ENCODE measurements at places on chromosomes 3 and 15.

GRCh38 chr3:45020534-45020933 is 5.6 kb upstream of the CLEC3B start:
- DNase-seq = no peak

GRCh38 chr3:9955611-9956352 is 3.6 kb upstream of the PRRT3 start:
- no peak for DNase-seq

DNA sequence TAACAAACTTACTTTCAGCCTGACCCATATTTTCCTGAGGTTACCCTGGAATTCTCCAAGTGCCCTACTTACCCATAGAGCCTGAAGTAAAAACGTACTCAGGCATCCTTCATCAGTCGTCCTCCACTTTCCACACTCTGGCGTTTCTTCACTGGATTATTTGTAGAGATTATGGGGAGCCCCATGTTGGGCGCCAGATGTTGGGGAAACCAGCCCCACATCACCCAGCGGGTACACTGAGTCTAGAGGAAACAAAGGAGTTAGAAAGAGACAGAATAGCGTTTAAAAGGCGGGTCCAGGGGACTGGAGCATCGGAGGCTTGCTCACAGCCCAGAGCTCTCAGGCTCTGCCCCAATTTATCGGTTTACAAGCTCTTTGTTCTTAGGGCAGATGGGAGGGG is 9.7 kb upstream of the SLC28A2 start:
- DNase-seq = peak; percentile 27

DNA sequence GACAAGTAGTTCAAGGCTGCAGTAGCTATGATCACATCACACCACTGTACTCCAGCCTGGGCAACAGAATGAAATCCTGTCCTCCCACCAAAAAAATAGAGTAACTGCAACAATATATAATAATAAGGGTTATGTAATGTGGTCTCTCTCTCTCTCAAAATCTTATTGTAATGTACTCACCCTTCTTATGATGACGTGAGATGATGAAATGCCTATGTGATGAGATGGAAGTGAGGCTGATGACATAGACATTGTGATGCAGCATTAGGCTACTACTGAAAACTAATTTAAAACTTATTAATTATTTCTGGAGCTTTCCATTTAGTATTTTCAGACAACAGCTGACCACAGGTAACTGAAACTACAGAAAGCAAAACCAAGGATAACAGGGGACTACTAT is 27.4 kb downstream of the TASOR start:
- no peak for DNase-seq

DNA sequence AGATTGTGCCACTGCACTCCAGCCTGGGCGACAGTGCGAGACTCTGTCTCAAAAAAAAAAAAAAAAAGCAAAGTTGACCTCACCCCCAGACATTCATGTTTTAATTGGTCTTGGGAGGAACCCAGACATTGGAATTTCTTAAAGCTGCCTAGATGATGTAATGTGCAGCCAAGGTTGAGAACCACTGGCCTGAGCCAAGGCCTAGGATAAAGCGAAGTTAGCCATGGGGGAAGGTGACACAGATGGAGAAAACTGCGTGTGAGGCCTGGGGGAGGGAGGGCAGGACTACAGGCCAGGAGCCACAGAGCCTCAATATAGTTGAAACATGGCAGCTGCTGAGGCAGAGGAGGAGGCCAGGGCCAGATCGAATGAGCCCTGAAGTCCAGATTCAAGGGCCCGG is 21.0 kb downstream of the GLB1 start:
- DNase-seq = no peak

GRCh38 chr15:27928386-27928785 is 170.7 kb downstream of the OCA2 start:
- DNase-seq = no peak

- no peak for DNase-seq
Observed at GRCh38 chr3:177624528-177625495, 427.5 kb upstream of the TBL1XR1 start.

DNA sequence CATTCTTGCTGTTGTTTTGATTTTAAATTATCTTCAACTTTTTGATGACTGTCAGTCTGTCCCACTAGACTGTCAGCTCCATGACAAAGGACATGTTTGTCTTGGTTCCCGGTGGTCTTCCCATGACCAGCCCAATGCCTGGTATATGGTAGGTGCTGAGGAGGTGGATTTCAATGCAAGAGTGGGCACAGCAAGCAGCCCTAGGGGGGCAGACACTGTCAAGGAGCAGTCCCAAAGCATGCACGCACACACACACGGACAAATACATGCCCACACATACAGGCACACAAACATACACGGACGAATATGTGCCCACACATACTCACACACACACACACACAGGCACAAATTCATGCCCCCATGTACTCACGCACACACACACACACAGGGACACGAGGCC is 12.0 kb downstream of the KLF15 start:
- no peak for DNase-seq

DNA sequence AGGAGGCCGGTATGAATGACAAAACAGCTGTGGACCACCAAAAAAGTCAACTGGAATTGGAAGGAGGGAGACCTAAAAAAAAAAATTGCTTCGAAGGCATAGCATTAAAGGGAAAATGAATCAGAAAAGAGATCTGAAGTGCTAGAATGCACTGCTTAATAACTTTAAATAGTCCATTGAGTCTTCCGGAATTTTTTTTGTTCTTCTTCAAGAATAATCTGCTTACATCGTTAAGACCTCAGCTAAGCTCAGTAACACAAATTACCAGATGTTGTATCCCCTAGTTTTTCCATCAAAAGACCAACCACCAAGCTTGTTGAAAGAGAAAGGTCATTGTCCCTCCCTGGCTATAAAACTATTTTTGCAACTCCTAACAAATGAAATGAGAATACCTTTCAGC is 560.5 kb downstream of the NR2F2 start:
- DNase-seq = no peak

GRCh38 chr3:8760091-8760490 is 9.3 kb downstream of the OXTR start:
- no peak for DNase-seq

GRCh38 chr3:64454179-64454578 is 228.9 kb upstream of the PRICKLE2 start:
- no peak for DNase-seq

- DNase-seq = no peak
Observed at GRCh38 chr15:70358871-70359647, 261.3 kb upstream of the TLE3 start.

GRCh38 chr3:15113471-15113870 is 14.5 kb upstream of the RBSN start:
- DNase-seq = no peak

DNA sequence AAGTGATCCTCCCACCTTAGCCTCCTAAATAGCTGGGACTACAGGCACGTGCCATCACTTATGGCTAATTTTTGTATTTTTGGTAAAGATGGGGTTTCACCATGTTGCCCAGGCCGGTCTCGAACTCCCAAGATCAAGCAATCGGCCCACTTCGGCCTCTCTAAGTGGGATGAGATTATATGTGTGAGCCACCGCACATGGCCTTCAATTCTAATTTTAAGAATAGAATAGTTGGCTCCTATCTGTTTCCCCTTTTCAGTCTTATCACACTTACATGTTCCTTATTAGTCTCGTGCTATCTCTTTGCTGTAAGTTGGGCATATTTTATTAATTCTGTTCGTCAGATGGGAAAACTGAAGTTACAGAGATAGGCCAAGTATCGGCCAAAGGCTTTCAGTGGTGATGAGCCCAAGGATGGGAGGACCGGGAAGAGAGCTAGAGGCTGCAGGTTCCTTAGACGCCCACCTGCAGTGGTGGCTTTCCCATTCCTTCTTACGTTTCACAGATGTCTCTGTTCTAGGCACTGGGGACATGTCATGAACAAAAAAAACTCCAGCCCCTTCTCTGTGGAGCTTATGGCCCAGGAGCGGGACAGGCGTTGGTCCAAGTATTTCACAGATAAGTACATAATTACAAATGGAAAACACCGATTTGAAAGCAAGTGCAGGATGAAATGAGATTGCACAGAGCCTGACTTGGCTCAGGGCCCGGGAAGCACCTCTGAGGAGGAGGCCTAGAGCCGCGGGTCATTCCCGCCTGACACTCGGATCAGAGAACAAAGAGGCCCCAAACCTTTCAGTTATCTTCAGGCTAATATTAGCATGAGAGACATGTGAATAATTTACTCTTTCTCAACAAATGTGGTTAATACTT is 91.1 kb upstream of the KLF13 start:
- no peak for DNase-seq

GRCh38 chr3:154034797-154035330 is 86.3 kb upstream of the ARHGEF26 start:
- no peak for DNase-seq

GRCh38 chr3:151428386-151428785 is 32.5 kb downstream of the IGSF10 start:
- no peak for DNase-seq

GRCh38 chr3:123279121-123279520 is 77.4 kb downstream of the SEC22A start:
- DNase-seq = no peak

DNA sequence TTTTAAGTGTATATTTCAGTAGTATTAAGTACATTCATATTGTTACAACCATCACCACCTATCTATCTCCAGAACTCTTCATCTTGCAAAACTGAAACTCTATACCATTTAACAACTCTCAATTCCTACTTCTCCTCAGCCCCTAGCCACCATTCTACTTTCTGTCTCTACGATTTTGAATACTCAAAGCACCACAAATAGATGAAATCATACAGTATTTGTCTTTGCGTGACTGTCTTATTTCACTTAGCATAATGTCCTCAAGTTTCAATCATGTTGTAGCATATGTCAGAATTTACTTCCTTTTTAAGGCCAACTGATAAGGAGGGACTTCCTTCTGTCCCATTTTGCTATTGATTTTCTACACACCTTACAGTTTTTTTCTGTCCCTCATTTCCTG is 593.3 kb downstream of the FHIT start:
- no peak for DNase-seq

DNA sequence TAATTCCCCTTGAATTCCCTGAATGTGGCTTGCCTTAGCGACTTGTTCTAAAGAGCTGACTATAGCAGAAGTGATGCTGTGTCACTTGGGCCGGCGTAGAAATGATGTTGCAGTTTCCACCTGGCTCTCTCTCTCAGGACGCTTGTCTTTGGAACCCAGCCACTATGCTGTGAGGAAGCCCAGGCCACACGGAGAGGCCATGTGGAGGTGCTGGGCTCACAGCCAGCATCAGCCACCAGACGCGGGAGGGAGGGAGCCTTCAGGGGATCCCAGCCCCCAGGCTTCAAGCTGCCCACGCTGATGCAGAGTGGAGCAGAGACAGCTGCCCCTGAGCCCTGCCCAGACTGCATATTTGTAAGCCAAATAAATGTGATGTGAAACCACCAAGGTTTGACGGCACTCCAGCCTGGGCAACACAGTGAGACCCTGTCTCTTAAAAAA is 18.6 kb downstream of the RNU5B-1 start:
- peak; percentile 70 for DNase-seq

DNA sequence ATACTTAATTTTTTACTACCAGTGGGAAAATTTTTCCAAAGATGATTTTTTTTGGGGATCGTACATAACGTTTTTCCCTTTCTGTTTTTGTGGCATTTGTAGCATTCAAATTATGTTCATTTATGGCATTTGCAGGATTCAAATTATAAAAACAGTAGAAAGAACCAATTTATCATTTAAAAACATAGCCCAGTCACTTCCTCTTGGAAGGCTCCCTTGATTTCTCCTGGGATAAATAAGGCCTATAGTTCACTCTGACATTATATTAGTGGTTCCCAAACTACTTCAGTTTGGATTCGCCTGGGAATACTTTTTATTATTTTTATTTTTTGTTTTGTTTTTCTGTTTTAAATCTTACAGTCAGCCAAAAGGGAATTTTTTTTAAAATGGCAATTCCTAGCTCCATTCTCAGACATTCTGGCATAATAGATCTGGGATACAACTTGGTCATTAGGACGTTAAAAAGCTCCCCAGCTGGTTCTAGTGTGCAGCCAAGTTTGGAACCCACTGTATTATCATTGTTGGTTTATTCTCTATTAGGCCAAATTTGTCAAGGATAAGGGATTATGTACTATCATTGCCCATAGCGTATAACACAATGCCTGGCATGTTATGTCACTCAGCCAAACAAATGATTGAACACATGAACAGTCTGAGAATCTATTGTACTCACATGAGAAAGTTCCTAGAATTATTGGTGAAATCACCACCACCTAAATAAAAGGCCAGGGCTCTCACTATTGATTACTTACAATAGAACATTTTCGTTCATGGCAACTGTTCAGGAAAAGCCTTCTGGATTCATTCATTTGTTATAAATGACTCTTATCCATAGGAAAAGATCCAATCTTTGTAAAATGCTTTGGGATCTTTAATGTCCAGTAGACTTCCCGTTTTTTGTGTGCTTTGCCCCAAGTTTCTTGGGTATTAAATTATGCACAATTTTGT is 28.9 kb downstream of the RARB start:
- DNase-seq = no peak

- DNase-seq = no peak
Observed at GRCh38 chr3:132382688-132383194, 34.6 kb upstream of the DNAJC13 start.

GRCh38 chr3:52763466-52763865 is 7.3 kb downstream of the NEK4 start:
- no peak for DNase-seq

DNA sequence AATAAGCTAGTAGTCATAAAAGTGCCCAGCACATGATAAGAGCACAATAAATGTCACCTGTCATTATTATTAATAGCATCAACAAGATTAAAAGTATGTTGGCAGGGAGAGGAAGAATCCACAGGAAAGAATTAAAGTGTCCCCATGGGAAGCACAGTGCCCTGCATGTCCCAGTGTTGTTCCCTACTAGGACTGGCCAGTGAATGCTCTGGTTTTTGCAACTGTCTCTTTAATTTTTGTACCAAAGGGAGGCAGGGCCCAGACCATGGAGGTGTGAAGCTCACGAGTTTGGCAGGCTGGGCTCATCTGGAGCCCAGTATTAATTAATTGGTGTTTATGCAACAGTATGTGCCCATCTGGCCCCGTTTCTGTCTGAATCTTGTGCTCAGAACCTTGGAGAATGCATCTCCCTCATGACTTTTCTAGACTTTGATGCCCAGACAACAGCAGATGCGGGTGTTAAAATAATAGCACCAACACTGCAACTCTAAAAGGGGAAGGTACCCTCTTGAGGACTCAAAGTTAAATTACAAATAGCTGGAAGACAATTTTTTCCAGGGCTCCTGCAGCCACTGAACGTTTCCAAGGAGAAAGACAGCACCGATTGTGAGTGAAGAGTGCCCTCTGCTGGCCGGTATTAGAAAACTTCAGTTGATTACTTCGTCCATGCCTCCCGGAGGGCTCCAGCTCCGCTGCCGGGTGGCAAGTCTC is 71.9 kb upstream of the SPATA12 start:
- DNase-seq = peak; percentile 80

GRCh38 chr3:148190441-148190990 is 507.2 kb upstream of the AGTR1 start:
- no peak for DNase-seq

- no peak for DNase-seq
Observed at GRCh38 chr3:104911376-104911775, 455.3 kb upstream of the ALCAM start.

- DNase-seq = no peak
Observed at GRCh38 chr3:110851736-110852135, 219.9 kb upstream of the NECTIN3 start.
